ENCODE measurements at places on chromosomes 2 and 18.

GRCh38 chr2:224775647-224776046 lies 59.5 kb upstream of the CCDC195 start:
- no peak for DNase-seq

DNA sequence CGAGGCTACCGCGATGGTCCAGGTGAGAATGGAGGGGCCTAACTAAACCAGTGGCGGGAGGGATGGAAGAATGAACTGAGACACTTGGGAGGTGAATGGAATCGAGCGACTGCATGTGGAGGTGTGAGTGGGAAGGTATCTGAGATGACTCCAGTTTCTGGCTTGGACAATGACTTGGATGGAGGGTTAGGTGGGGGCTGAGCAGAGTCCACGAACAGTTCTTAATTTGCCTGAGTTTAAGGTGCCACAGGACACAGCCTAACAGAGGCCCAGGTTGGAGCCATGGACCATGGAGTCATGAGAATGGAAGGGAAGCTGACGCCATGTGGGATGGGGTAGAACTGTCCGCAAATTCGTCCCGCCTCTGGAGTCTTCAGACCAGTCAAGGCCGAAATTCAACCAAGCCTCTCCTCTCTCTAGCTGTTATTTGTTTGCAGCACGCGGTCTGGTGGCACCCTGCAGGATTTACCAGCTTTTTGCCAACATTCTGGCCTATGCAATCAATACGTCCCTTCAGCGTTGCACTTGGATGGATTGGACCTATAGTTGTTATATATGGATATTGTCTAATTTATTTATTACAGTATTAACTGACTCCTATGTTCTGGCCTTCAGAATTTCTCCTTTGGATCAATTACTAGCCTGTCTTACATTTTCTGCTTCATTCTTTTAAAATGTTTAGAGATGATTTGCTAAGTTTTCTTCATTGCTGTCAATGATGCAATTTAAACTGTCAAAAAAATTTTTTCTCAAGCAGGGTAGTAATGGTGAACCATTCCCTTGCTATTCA lies 940 bp upstream of the BOLA3 start:
- no peak for DNase-seq

GRCh38 chr2:234694244-234695013 lies 197.5 kb upstream of the ARL4C start:
- DNase-seq: no peak

DNA sequence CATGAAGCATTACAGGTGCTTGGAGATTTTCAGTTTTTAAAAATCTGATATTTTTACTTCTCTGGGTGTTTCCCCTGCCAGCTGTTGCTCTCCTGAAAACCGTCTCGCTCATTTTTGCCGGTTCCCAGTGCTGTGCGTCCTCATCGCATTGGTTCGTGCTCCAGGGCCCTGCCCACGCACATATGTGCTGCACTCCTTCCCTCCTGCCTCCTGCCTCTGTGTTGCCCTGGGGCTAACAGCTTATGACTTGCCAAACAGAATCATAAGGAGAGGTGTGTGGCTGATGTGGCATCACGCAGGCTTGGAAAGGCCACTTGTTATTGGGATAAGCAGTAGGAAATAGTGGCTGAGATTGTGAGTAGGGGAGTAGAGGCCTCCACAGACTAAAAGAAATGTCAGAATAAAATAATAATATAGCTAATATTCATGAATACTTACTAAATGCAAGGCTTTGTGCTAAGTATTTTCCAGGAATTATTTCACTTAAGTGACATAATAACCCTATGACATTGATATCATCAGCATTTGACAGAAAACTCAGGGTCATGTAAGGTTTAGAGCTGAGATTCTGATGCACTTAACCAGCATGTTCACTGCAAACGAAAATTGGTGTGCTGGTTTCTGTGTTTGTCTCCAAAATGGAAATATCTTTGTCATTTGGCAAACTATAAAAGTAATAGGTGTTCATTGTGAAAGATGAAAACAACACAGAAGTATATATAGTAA lies 53.5 kb downstream of the SLC4A1AP start:
- peak; percentile 24 for DNase-seq

DNA sequence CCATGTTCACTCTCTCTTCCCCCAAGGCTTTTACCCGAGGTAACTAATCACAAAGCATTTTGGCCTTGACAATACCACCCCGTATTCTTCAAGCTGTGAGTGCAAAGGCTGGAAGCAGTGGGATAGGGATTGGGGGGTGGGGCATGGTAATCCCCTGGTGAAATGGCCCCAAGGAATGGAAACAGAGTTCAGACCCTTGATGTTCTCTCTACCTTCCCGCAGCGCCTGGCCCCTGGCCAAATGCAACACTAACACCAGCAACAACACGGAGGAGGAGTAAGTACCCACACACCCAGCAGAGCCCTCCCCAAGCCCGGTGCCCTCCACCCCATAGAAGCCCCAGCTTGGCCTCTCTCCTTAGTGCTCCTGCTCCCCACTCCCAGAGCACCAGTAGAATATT lies 36.9 kb downstream of the CNGA3 start:
- DNase-seq: no peak

GRCh38 chr2:66689456-66690051 lies 254.6 kb downstream of the MEIS1 start:
- no peak for DNase-seq

DNA sequence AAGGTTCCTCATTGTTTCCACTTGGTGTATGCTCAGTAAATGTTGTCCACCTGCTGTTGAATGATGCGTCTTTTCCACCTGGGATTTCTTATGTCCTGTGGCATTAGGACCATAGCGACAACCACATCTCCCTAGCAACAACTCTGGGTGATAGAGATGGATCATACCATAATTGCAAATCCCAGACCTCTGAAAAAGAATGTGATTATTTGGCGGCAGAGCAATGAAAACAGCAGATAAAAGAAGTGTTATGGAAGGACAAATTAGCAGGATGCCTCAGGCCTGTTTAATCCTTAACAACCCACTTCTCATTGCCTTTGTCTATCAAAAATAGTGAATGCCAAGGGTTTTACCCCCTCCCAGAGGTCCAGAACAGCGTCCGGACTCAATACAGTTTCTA lies 278.9 kb downstream of the TSN start:
- no peak for DNase-seq

- DNase-seq: no peak
These were observed 95.4 kb downstream of the PRKCE start for GRCh38 chr2:45746888-45747287.

DNA sequence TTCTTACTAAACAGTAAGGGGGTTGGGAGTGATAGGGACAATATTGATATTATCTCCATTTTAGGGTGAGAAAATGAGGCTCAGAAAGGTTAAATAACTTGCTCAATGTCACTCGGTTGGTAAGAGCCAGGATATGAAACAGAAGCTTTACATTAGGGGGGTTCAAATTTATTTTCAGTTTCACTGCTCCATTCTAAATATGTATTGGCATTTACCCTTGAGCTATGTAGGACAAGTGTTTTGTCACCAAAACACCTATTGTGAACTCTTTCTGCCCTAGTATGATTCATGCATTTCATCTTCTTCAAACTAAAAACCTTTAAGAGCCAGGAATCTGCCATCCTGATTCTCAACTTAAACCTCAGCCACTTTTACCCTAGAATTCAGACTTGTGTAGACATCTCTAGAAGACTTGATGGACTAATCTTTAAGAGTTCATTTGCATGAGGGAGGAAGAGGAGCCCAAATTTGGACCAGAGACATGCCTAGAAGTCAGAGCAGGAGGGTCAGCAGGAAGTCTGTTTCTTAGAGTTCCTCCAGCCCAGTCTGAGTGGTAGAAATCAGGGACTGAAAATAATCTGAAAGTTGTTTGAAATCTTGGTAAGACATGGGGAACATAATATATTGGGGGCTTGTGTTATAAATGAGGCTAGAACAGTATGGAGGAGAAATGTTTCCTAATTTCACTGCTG lies 129.4 kb upstream of the ATP5MC3 start:
- no peak for DNase-seq

GRCh38 chr2:64594226-64594989 lies 59.3 kb downstream of the SERTAD2 start:
- DNase-seq: no peak

- no peak for DNase-seq
These were observed 64.0 kb upstream of the MCFD2 start for GRCh38 chr2:46979571-46979979.

GRCh38 chr2:65299246-65299645 lies 71.6 kb downstream of the ACTR2 start:
- DNase-seq: peak; percentile 49

- no peak for DNase-seq
These were observed 1.2 kb downstream of the NT5DC4 start for GRCh38 chr2:112721819-112722522.

DNA sequence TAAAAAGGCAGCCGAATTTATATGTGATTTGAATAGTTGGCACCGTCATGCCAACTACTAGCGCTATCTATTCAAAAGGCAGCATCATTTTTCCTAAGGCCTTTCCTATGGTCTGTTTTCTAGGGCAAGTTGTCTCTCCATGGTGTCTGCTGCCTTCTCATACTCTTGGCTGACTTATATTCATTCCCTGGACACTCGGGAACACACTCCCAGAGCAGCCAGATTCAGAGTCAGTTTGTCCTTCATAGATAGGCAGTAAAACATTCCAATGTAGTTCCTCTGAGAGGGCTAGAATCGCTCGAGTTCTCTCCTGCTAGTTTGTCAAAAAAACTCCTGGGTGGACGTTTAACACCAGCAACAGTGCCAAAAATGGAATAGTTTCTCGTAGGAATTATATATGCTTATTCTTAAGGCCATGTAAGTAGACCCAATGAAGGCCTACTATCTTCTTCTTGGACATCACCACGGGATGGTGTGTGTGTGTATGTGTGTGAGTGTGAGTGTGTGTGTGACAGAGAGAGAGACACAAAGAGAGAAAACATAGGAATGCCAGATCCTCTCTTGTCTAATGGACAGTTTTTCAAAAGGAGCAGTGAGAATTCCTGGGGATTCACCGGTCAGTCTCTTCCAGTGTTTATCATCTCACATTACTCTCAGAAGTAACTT lies 129.3 kb upstream of the CTAGE1 start:
- DNase-seq: no peak

DNA sequence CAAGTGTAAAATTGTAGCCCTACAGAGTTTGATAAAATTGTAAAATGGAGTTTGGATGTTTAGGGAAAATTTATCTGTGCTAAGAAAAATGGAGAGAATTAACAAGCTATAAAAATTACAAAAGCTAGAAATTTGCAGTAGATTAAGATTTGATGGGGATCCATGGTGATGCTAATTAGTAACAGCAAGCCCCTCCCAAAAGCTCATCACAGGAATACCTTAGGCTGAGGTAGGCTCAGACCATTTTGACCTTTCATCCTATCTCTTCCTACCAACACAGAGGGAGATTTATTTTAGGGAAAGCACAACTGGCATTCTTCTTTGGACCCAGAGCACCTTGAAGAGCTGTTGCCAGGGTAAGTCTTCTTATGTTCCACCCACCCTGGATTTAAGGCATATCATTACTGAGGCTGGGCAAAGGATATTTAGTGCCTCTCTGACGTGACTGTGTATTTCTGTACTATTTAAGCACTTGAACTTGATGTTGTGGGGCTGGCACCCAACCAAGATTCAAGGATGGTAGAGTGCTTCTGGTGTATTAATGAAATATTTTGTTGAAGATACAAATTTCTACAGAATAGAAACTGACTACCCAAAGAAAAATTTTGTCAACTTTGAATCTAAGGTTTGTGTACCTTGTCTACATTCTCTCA lies 70.8 kb upstream of the SLC39A10 start:
- no peak for DNase-seq

GRCh38 chr2:238397356-238397755 lies 29.4 kb upstream of the ASB1 start:
- no peak for DNase-seq

DNA sequence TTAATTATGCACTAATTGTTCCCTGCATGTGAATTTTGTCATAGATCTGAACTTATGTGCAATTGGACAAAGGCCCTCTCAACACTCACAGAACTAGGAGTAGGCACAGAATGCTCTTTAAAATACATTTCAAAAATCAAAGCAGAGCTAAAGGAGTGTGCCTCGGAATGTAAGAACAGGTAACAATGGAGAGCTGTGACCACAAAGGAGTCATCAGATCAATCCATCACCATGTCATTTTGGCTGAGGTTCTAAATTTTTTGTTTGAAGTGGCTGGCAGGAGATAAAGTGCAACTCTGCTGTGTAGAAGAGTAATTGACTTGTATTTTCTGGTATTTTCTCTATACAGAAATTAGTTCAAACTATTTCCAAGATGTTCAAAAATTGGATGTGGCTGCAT lies 155.4 kb downstream of the NRP2 start:
- DNase-seq: no peak

DNA sequence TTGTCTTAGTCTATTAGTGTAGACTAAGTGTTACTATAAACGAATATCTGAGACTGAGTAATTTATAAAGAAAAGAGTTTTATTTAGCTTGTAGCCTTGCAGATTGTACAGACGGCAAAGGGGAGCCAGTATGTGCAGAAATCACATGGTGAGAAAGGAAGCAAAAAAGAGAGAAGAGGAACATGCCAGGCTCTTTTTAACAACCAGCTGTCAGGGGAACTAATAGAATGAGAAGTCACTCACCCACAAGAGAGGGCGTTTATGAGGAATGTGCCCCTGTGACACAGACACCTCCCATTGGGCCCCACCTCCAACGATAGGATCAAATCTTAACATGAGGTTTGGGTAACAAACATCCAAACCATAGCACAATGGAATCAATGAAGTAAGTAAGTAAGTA lies 20.6 kb upstream of the ZNF804A start:
- DNase-seq: no peak

GRCh38 chr18:37501136-37501535 lies 64.5 kb downstream of the CELF4 start:
- DNase-seq: no peak

GRCh38 chr2:24613154-24613814 lies 122.2 kb downstream of the NCOA1 start:
- DNase-seq: no peak
